ENCODE measurements at places on chromosomes 11 and 22. TPM values are rescaled to one million over a fixed set of nuclear protein-coding genes. Genes with fewer than 3 reads are reported as not detected.

The MAP6 gene
- 0.40 TPM for total RNA-seq

DNA sequence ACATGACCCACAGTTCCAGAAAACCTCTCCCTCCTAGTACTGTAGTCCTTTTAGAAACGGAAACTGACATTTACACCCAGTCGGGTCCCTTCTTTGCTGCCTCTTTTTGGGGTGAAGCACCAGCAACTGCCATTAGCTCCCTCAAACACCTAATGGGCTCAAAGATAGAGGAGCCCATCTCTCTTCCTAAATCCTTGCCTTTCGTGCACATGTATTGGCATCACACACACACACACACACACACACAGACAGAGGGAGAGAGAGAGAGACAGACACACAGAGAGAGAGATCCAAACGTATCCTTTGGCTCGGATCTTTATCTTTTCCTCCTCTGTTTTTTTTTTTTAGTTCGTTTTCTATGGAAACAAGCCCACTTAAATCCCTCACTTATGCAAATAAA, 716 bp downstream of the GRM5 start:
- H3K27ac ChIP-seq = no peak overlapping the region
- H3K4me1 ChIP-seq = no peaks in the 10 kb centered on the region
- no peak overlapping the region for H3K4me3 ChIP-seq

DNA sequence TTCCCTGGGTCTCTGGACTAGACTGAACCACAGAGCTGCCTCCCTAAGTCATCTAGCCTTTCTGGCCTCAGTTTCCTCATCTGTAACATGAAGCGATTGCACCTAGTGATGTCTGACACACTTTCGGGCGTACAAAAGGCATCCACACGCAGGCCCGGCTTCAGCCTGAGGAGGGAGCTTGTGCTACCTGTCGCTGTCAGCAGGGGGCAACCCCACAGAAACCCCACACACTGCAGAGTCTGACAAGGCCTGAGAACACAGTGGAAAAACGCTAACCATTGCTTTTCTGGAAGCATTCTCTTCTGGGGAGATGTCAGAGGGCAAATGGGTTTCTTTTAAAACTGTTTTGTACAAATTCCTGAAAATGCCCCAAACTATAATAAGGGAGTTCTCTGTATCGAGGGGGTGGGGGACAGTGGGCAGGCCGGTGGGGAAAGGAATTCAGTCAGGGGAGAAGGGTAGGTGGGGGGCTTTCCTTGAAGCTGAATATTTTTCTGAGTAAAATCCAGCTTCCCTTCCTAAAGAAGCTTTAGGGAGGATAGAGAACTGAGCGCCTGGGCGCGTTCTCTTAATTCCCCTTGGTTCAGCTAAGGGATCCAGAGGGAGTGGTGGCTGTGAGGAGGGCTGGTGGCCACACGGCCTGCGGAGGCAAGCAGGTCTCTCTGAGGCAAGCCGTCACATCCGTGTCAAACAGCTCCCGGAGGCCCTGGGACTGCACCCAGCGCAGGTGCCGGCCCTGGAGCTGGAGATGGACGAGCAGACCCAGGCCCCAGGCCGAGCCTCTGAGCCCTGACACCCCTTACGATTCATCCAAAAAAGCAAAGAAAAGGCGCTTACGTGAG, 533 bp downstream of the ELF5 start:
- no peaks in the 10 kb centered on the region for H3K36me3 ChIP-seq
- H3K27me3 ChIP-seq = no peaks in the 10 kb centered on the region
- peak; percentile 44 for DNase-seq
- H3K27ac ChIP-seq = no peak overlapping the region
- no peak overlapping the region for H3K4me3 ChIP-seq
- no peaks in the 10 kb centered on the region for H3K4me1 ChIP-seq

- no peak for DNase-seq
- no peak overlapping the region for H3K27ac ChIP-seq
- no peak overlapping the region for H3K4me3 ChIP-seq
- H3K36me3 ChIP-seq = no peaks in the 10 kb centered on the region
- no peaks in the 10 kb centered on the region for H3K4me1 ChIP-seq
Measured at GRCh38 chr11:2164861-2165555, 4.0 kb upstream of the INS start.

DNA sequence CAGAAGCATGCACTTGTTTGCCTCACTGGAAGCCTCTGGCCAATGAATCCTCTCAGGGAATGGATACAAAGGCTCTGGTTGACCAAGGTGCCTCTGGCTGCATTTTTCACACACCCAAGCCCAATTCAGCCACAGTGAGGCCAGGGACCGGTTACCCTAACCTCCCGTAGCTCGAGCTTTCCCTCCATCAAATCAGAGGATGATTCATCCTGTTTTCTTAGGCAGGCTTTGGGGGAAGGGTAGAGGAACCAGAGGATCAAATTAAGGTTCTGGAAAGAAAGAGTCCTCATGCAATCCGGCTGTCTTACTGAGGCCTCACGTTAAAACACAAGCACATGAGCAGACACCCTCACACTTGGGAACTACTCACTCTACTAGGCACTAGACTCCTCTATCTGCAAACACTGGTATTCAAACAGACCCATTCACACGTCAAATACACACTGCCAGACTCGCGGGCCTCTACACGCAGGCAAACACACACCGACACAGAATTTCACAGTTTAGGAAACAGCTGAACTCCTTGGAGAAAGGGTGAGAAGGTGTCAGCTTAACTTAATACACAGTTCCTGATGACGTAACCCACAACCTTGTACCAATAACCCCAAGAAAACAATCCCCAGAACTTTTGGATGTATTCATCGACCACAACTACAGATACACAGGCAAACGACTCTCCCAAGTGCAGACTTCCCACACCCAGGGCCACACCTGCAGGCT, 12.4 kb downstream of the NRXN2 start:
- DNase-seq = no peak
- H3K4me1 ChIP-seq = peaks cover 25% of the 10 kb centered on the region
- H3K27me3 ChIP-seq = peaks cover 61% of the 10 kb centered on the region

GRCh38 chr22:19386248-19386647, 45.3 kb downstream of the HIRA start:
- H3K36me3 ChIP-seq = peaks cover 85% of the 10 kb centered on the region
- no peak for DNase-seq
- no peak overlapping the region for H3K27ac ChIP-seq

GRCh38 chr22:23220485-23221350, 40.4 kb downstream of the BCR start:
- peak; percentile 39 for DNase-seq
- no peaks in the 10 kb centered on the region for H3K36me3 ChIP-seq
- H3K27me3 ChIP-seq = no peaks in the 10 kb centered on the region
- peak overlapping the region; percentile 61 for H3K27ac ChIP-seq
- peak overlapping the region; percentile 74 for H3K4me3 ChIP-seq

- DNase-seq = no peak
- H3K27ac ChIP-seq = peak overlapping the region; percentile 99
- no peaks in the 10 kb centered on the region for H3K27me3 ChIP-seq
Measured at GRCh38 chr11:33256031-33256812, 959 bp upstream of the HIPK3 start.

The IGHMBP2 gene
- 33.8 TPM for total RNA-seq

The FZD4 gene
- total RNA-seq = not detected

The GSTT2 gene
- total RNA-seq = not detected

DNA sequence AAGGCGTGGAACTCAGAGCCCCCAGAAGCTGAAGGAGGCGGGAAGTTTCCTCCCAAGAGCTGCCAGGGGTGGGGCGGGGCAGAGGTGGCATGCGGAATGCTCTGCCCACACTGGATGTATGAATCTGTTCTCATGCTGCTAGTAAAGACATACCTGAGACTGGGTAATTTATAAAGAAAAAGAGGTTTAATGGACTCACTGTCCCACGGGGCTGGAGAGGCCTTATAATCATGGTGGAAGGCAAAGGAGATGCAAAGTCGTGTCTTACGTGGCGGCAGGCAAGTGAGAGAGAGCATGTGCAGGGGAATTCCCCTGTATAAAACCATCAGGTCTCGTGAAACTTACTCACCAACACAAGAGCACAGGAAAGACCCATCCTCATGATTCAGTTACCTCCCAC, 57.6 kb downstream of the SMIM38 start:
- H3K4me3 ChIP-seq = no peak overlapping the region
- H3K27me3 ChIP-seq = peaks cover 7% of the 10 kb centered on the region
- peaks cover 33% of the 10 kb centered on the region for H3K4me1 ChIP-seq
- DNase-seq = peak; percentile 13
- H3K36me3 ChIP-seq = no peaks in the 10 kb centered on the region

- no peak overlapping the region for H3K4me3 ChIP-seq
- DNase-seq = no peak
Measured at GRCh38 chr11:111462329-111462728, 49.9 kb downstream of the BTG4 start.

DNA sequence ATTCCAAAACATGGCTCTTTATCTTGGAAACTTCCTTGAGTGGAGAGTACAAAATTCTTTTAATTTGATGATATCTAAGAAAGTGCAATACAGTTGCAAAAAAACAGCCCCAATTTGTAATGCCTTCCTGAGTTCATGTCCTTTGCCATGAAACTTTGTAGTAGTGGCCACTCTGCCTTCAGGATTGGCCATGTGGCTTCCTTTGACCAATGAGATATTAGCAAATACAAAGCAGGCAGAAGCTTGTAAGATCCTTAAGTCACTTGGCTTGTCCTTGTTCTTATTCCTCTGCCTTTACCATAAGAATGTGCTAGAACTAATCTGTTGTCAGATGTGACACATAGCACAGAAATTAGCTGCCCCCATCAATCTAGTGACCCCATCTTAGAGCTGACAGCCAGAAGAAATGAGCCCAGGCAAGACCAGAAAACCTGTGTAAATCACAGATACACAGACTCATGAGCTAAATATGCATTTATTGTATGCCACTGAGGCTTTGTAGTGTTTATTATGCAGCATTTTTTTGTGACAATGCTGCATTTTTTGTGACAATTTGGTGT, 29.8 kb upstream of the BLID start:
- H3K27ac ChIP-seq = no peak overlapping the region
- H3K36me3 ChIP-seq = no peaks in the 10 kb centered on the region
- no peak for DNase-seq
- H3K4me1 ChIP-seq = no peaks in the 10 kb centered on the region

The SGSM1 gene
- 0.09 TPM for total RNA-seq

DNA sequence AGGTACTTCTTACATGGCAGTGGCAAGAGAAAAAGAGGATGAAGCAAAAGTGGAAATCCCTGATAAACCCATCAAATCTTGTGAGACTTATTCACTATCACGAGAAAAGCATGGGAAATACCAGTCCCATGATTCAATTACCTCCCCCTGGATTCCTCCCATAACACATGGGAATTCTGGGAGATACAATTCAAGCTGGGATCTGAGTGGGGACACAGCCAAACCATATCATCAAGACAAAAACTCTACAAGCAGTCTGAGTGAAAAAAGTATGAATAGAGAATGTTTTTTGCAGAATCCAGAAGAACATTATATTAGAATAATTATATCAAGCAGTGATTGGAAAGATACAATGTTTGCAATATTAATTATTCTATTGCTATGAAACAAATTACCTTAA, 893.7 kb downstream of the FAM181B start:
- H3K36me3 ChIP-seq = no peaks in the 10 kb centered on the region
- no peaks in the 10 kb centered on the region for H3K4me1 ChIP-seq
- H3K4me3 ChIP-seq = no peak overlapping the region

DNA sequence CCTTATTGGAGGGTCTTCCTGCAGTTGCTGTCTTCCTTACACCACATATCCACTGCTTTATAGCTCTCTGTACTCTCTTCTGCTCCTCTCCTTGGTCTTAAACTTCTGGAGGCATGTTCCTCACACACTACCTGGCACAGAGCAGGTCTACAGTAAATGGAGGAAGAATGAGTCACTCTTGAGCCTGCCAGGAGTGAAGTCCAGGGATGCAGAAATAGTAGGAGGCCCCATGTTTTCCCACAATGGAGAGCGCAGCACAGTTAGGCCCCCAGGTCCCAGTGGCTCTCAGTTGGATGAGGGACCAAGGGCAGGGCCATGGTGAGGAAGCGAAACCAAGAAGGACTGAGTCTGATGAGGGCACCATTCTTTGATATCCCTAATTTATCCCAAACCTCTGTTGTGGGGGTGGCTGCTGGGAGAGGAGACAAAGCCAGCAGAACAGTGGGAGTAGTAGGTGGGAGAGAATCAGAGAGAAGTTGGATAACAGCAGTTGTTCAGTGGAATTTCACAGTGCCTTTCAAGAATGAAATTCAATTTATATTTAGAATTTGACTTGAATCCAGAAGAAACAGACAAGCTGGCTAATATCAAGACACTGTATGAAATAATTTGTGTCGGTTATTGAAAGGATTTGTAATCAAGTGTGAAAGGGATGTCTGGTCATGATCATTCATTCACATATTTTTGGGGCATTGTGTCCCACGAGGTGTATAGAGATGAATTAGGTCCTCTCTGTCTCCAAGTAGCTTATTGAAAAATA, 187.8 kb downstream of the HIPK3 start:
- H3K36me3 ChIP-seq = no peaks in the 10 kb centered on the region
- H3K27ac ChIP-seq = no peak overlapping the region
- DNase-seq = no peak
- H3K27me3 ChIP-seq = peaks cover 9% of the 10 kb centered on the region

GRCh38 chr11:94882931-94883330, 90.4 kb downstream of the CWC15 start:
- no peak overlapping the region for H3K4me3 ChIP-seq
- no peak for DNase-seq
- H3K27me3 ChIP-seq = no peaks in the 10 kb centered on the region
- H3K27ac ChIP-seq = no peak overlapping the region
- peaks cover 4% of the 10 kb centered on the region for H3K4me1 ChIP-seq

DNA sequence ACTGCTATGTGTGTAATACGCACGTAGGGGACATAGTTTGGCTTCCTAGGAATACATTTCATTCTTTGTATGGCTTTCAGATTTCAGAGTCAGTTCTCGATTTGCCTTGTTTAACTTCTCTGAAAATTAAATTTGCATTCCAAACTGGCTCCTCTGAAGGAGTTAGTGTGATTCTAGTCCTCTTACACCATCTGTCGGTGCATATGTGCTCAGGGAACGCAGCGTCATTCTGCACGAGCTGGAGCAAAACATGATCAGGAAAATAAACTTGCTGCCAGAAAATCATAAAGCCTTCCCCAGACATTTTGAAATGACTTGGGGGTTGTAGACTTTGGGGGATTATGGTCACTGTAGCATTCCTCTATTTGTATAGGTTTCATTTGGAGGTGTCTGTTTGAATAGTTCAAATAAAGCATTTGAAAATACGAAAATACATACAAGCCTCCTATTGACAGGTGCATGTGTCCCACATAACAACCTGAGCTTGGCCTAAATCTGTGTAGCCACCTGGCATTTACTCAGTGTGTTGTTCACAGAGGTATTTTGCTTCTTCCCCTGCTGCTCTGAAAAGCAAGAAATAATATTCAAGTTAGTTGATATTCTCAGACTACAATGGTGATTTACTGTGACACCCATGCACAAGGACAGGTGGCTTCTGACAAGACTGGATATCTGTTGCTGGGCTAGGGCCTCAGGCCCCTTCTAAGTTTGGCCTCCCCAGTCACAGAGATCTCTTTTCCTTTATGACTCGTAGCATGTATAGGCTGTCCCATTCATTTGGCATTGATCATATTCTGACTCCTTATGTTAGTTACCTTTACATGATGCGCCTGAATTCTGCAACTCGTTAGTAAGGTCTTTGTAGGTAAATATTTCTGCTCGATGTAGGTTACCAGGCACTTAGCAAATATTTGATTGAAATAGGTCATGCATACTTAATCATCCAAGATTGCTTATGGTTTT, 81.6 kb upstream of the SORL1-AS1 start:
- no peak for DNase-seq
- H3K36me3 ChIP-seq = peaks cover 78% of the 10 kb centered on the region
- H3K4me1 ChIP-seq = peaks cover 36% of the 10 kb centered on the region
- no peak overlapping the region for H3K27ac ChIP-seq
- H3K4me3 ChIP-seq = no peak overlapping the region

- H3K4me3 ChIP-seq = no peak overlapping the region
- no peak overlapping the region for H3K27ac ChIP-seq
- peak; percentile 5 for DNase-seq
- H3K27me3 ChIP-seq = peaks cover 4% of the 10 kb centered on the region
Measured at GRCh38 chr11:69376155-69377028, 82.4 kb downstream of the MYEOV start.

All from activated B cell treated with CpG ODN at 0.5 μM for 24 hours (primary cell).